Omental fat pad (tissue), 4 donors: ENCODE measurements at places on chromosomes 5 and 9. TPM values are rescaled to one million over a fixed set of nuclear protein-coding genes. Genes with fewer than 3 reads are reported as not detected.

IFNA21 gene
- total RNA-seq = not detected

- no peak for DNase-seq
Observed at GRCh38 chr5:42074353-42074752, 149.3 kb downstream of the FBXO4 start.

DNA sequence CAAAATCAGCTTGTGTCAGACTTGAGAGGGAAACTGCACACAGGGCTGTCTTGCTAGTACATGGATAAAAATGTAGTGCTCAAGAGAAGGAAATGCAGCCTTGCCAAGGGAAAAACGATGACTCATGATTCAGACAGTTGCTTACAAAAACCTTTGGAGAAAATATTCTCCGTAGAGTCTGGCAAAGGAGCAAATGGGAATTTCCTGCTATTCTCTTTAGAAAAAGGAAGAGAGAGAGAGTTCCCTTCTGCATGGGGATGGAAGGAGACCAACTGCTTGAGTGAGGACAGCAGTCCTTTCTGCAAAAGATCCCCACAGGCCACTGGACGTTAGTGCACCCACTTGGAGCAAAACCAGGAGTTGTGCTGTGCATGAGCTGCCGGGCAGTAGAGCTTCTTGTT is 7.6 kb downstream of the IFNB1 start:
- DNase-seq = no peak

ARHGEF28 gene
- 16.1 TPM for total RNA-seq

- DNase-seq = no peak
Observed at GRCh38 chr5:32244017-32244416, 68.7 kb downstream of the MTMR12 start.

PROB1 gene
- 0.46 TPM for total RNA-seq

GARNL3 gene
- 12.7 TPM for total RNA-seq

DNA sequence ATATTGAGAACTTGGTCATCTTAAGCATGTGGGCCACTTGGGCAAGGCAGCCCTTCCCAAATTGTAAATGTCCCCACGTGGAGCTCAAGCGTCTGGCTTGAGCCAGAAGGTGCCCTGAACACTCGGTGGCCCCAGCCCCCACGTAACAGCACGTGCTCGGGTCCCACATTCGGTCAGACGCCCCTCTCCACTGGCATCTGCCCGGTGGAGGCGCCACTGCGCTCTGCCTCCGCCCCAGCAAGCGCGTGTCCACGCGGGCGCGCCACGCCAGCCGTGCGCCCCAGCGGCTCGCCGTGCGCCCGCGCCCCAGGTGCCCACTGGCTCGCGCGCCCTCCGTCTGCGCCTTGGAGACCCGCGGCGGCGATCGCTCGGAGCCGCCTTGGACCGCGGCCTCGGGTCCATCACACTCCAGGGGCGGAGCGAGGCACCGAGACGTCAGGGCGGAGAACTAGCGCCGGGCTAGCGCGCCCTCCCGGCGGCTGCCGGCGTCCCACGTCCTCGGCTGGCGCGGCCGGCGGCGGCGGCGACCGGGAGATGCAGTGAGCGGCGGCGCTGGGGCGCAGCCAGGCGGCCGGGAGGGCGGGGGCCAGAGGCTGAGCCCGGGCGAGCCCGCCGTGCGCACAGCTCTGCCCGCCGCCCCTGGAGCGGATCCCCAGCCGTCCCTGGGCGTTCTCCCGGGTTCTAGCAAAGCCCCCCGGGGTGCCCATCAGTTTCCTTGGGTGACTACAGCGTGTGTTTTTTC is at the start of gene PALM2AKAP2:
TSS of gene PALM2AKAP2 (plus strand) at position 488 of the 742 bp plus-strand sequence. CDS start 291 bp downstream, outside the sequence.
- DNase-seq = no peak

IQGAP2 gene
- total RNA-seq = 63.9 TPM

DNA sequence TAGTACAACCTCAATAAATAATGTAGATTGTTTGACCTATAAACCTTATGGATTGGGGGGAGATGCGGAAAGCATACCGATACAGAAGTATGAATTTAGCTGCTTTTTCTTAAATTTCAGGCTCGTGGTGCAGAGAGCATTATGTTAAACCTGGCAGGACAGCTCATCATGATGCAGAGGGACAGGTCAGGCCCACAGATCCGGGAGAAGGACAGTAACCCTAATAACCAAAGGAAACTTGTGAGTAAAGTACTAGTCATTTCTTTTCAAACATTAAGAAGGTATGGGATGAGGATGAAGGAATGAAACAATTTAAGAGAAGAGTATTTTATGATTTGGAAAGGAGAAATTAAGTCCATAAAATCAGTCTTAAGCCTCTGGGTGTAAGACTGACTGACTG is 70.5 kb downstream of the ERMP1 start:
- no peak for DNase-seq

DNA sequence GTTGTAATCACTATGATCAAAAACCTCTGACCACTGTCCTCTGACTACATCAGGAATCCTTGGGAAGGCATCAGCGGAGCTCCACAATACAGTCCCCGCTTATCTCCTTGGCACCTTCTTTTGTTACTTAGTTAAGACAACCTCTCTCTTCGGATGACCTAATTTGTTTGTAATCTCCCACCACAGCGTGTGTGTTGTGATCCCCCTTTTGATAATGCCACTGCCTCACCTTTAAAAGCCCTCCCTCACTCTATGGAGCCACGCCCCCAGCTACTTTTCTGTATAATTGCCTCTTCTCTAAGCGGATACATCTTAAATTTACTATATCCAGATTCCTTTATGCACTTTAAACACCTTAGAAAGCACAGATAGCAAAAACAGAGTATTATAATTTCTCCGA is 35.9 kb downstream of the OR2Y1 start:
- no peak for DNase-seq

ENTREP1 gene
- 1.9 TPM for total RNA-seq

TOR1B gene
- total RNA-seq = 37.2 TPM

GRCh38 chr5:123783421-123783820 is 271.4 kb downstream of the CSNK1G3 start:
- no peak for DNase-seq

- DNase-seq = no peak
Observed at GRCh38 chr5:159409801-159410200, 79.5 kb upstream of the IL12B start.

RLN2 gene
- total RNA-seq = not detected

CNTNAP3 gene
- total RNA-seq = 28.7 TPM

RAB24 gene
- 26.9 TPM for total RNA-seq

POU5F2 gene
- total RNA-seq = 3.6 TPM

DNA sequence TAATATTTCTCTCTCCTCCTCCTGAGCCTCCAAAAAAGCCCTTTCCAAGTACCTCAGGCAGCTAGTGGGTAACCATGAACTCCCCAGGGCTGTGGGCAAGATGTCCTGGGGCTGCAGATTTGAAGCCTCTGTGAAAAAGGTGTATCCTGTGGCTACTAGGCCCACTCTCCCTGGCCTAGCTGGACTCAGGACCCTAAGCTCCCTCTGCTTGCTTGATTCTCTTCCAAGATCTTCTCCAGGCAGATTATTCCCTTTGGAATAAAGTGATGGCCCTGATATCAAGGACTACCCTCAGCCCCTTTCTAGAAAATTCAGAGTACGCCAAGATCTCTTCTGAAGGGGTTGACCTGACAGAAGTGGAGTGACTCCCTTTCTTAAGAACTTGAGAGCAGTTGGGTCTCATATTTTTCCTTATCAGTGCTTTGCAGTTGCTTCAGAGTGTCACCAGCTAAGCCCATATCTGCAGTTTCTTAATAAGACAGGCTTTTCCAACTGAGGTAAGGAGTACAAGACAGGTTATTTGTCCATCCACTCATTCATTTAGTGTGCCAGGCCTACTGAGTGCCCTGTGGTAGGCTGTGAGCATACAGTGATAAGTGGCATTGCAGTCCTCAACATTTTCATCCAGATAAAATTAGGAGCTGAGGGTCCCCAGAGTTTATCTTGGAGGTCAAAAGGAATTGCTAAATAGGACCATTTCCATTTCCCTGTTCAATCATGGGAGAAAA is 42.5 kb downstream of the CYSTM1 start:
- no peak for DNase-seq

GRCh38 chr5:108122702-108123101 is 259.2 kb downstream of the FBXL17 start:
- DNase-seq = no peak

GRCh38 chr9:134088063-134088725 is 20.4 kb upstream of the BRD3 start:
- DNase-seq = no peak

DNA sequence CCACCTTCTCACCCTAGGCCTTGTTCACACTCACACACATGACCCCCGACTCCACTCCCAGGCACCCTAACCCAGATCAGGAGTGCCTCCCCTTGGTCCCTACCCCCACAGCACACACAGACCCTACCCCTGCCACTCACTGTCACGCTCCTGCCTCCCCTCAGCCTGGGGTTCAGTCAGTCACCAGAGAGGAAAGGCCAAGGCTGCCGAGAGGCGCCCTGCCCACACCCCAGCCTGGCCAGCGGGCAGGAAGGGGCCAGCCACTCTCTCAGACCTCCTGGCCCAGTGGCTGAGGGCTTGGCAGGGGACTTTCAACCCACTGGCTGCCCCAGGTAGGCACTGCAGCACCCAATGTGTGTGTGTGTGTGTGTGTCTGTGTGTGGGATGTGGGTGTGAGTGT is 122.4 kb upstream of the MVB12B start:
- no peak for DNase-seq

GRCh38 chr9:127761491-127761956 is 16.9 kb downstream of the SH2D3C start:
- no peak for DNase-seq

EIF4EBP3 gene
- total RNA-seq = 32.2 TPM

DNA sequence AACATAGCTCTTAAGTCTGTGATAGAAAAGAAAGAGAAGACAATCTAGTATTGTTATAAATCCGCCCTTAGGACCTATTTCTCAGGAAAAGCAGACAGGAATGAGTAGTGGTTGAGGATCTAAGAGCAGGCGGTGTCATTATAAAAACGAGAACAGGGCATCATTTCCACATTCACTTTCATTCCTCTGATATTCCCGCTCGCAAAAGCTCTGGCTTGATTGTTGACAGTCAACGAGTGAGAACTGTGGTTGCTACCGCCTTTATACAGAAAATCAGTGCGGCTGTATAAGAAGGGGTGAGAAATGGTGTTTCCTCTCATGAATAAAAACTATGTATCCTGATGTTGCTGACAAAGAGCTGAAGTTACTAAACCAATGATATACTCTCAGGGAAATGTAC is 1409.6 kb upstream of the WWC1 start:
- no peak for DNase-seq

DNA sequence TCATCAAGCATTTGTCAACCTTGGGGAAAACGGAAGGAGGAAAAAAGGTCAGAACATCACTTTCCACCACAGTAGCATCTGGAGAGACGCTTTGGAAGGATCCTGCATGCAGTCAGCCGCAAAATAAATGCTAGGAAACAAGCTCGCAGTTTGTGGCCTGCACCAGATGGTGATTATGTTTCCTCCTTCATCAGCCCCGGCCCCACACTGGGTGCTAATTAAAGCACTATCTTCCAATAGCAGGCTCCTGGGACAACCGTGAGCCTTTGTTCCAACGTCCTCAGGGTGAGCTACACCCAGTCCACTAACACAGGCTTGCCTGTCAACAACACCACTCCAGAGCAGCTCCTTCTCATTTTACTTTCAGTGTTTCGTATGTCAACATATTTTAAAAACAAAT is 64.0 kb downstream of the RNF130 start:
- DNase-seq = no peak

DNA sequence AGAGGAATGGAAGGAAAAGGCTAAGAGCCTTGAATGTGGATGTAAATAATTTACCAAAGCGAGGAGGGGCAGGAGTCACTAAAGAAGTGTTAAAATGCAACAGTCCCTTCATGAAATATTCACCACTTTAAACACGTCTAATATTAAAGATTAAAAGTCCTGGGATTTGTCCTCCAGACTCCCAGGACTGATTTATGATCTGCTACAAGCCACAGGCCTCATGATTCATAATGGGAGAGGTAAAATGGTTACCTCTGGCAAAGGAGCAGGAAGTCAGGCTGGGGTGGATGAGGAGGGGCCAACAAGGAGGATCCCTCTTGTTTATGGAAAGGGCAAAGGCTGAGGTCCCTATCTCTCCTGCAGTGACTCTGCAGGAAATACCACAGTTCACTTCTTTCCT is 292.4 kb downstream of the TRIM32 start:
- no peak for DNase-seq

SLC36A2 gene
- total RNA-seq = not detected

SLC6A7 gene
- not detected for total RNA-seq

OR1K1 gene
- not detected for total RNA-seq

DNA sequence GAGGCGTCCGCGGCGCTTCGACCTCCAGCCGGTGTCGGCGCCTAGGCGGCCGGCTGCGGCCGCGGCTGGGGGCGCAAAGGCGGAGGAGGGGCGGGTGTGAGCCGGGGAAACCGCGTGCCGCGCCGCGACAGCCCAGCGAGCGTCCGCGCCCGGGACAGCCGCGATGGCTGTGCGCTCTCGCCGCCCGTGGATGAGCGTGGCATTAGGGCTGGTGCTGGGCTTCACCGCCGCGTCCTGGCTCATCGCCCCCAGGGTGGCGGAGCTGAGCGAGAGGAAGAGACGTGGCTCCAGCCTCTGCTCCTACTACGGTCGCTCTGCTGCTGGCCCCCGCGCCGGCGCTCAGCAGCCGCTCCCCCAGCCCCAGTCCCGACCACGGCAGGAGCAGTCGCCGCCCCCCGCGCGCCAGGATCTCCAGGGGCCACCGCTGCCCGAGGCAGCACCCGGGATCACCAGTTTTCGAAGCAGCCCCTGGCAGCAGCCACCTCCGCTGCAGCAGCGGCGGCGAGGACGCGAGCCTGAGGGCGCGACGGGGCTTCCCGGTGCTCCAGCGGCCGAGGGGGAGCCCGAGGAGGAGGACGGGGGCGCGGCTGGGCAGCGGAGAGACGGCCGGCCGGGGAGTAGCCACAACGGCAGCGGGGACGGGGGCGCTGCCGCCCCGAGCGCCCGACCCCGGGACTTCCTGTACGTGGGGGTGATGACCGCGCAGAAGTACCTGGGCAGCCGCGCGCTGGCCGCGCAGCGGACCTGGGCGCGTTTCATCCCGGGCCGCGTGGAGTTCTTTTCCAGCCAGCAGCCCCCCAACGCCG is 605 bp downstream of the CHSY3 start:
- no peak for DNase-seq

DNA sequence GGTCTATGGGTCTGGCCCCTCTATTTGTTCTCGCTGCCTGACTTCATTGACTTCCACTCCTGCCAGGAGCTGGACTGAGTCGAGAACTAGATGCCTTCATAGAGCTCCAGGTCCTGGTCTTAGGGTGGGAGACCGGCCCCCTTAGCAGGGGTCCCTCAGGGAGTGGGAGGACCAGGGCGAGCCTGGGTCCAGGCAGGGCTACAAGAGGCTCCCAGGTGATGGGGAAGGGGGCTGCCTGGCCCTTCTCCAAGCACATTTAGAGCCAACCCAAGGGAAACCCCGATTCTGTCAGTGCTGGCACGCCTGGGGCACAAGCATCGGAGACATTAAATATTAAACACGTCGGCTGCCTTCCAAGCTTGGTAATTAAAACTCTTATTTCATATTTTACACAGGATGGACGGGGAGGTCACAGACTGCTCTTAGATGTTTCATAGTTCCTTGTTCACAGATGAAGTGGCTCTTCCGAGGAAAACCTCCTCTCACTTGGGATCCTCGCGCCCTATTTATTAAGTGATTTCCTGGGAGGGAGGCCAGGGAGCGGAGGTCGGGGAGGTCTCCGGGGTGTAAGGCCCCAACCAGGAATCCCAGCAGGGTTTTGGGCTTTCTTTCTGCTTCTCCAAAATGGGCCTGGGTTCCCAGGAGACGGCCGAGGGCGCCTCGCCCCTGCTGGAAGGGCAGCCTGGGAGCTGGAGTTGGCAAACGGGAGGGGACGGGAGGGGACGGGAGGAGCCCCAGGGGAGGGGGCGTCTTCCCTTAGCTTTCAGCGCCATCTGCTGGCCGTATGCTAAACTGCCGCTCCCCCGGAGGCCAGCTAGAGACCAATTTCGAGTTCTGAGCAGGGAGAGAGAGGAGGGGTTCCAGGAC is 23.4 kb upstream of the ZBTB43 start:
- peak; percentile 85 for DNase-seq
